Smooth muscle cell of the brain vasculature (primary cell): ENCODE measurements at places on chromosomes 2 and 18.
A peak's percentile ranks its signal among the peaks of the same experiment; 100 is the strongest.

DNA sequence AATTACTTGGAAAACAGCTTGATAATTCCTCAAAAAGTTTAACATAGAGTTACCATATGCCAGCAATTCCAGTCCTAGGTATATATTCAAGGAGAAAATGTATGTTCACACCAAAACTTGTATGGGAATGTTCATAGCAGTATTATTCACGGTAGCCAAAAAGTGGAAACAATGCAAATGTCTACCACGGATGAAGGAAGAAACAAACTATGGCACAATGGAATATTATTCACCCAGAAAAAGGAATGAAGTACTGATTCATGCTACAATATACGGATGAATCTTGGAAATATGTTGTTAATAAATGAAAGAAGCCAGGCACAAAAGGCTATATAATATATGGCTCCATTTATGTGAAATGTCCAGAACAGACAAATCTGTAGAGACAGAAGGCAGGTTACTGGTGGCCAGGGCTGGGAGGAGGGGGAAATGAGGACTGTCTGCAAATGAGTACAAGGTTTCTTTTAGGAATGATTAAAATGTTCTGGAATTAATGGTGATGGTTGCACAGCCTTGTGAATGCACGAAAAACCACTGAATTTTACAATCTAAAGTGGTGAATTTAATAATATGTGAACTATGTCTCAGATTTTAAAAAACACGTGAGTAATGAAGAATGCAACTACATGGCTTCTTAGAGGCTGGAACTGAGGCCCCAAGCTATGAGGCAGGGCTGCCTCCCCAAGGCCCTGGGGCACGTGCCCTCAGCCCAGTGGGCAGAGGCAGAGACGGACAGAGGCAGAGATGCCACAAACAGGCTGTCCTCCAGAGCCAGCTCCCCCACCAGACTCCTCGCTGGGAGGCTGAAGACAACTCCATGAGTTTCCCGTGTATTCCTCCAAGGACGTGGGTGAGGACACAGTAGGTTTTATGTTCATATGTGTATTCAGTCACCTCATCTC lies 5.0 kb downstream of the LIMS2 start:
- no peak for DNase-seq

DNA sequence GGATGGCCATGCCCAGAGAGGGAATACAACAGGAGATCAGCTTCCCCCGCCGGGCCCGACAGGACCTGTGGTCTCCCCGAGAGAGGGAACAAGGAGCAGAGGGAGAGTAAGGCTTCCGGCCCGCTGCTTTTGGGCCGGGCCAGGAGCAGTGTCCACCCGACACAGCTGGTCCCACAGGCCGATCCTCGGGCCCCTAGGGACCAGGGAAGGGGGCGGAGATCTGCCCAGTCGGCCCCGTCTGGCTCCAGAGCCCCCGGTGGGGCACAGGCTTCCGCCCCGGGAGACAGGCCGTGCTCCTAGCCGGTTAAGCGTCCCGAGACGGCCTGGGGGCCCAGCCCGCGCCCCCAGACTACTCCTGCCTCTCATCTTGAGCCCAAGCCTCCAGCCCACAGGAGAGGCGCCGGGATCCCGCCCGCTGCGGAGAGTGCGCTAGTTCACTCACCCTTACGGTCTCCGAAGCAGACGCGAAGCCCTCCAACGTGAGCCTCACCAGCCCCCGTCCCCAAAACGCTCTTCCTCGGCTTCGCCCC lies at the start of gene MCFD2:
MCFD2 (minus strand) TSS at position 526 of the 530 bp plus-strand sequence. CDS start 6,635 bp downstream, outside the sequence.
- DNase-seq, result no peak

GRCh38 chr2:158214431-158214830 lies 112.8 kb downstream of the UPP2 start:
- peak; percentile 57 for DNase-seq

GRCh38 chr18:10312326-10313015 lies 142.0 kb upstream of the APCDD1 start:
- no peak for DNase-seq
